Hematopoietic multipotent progenitor cell (in vitro differentiated cells): ENCODE measurements at places on chromosomes 13 and 19.

- DNase-seq, result no peak
Measured at GRCh38 chr19:34325981-34326787, 38.8 kb upstream of the GPI start.

DNA sequence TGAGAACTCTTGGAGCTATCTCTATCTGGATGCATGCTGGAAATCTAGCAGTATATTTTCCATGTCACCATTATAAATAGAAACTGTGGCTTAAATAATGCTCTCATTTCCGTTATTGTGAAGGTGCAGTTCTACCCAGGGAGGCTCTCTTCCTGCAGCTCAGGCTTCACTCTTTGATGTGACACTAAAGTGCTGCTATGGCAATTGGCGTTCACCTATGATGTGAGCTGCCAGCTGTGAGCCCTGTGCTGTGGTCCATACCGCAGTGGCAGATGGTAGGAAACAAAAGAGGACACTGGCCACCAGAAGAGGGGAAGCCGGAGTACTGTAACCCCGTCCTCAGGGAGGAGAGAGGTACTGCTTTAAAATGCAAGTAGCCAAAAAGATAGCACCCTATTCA, 40.6 kb upstream of the ZNF681 start:
- DNase-seq, result peak; percentile 7

DNA sequence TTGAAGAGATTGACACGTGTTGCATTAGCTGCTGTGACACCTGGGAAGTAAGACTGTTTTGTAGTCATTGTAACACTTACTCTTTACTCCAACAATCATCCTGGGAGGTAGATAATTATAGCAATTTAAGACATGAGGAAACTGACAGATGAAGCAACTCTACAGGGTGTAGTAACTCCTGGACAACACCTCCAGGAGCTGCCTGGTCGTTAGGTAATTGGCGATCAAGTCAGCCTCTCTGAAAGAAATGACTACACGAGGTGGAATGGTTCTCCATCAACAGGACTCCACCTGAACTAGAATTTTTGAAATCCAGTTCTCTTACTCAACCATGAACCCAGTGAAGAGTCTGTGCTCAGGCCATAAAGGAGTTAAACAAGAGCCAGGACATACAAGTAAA, 43.0 kb upstream of the LRCH1 start:
- no peak for DNase-seq

DNA sequence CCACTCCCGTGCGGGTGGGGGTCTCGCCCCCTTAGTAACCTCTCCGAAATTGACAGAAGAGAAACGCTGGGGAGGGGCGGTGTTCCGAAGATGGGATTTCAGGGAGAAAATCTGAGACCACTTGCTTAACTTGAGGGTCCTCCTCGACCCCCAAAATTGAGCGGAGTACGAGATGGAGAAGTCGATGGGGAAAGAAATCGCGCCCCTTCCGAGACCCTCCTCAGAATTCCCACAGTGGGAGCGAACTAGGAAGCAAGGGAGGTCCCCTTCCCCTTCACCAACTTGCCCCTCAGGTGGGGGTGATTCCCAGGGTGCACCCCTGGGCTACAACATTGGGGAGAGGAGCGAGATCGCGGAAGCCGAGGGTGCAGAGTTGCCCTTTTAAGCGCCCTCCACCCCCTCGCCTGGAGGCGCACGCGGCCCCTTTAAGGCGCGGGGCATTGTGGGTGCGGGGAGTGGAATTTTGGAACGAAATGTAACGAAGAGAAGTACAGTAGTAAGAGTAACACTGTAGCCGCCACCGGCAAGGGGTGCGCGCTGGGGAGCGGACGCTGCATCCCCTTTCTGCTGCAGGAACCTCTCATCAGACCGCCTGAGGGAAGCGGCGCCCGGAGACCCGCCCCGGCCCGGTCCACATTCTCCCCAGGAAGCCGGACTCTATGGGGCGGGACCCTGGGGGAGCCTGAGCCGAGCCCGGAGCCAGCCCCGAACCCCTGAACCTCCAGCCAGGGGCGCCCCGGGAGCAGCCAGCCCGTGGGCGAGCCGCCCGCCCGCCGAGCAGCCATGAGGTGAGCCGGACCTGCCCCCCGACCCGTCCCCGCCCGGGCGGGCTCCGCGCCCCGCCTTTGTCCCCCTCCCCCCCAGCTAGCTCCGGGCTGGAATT, at the start of gene VASP:
TSS of gene VASP (plus strand) at position 491 of the 883 bp plus-strand sequence. CDS start at position 784, 293 bp downstream.
- DNase-seq, result peak; percentile 90

- no peak for DNase-seq
Measured at GRCh38 chr19:5804516-5805461, at the start of gene NRTN. Gene NRTN (plus strand): TSS chr19:5805067. CDS start chr19:5824166, 19,099 bp downstream.

- no peak for DNase-seq
Measured at GRCh38 chr19:6590258-6590826, 608 bp downstream of the CD70 start.

- DNase-seq, result no peak
Measured at GRCh38 chr19:44644402-44645016, 799 bp downstream of the PVR start.

DNA sequence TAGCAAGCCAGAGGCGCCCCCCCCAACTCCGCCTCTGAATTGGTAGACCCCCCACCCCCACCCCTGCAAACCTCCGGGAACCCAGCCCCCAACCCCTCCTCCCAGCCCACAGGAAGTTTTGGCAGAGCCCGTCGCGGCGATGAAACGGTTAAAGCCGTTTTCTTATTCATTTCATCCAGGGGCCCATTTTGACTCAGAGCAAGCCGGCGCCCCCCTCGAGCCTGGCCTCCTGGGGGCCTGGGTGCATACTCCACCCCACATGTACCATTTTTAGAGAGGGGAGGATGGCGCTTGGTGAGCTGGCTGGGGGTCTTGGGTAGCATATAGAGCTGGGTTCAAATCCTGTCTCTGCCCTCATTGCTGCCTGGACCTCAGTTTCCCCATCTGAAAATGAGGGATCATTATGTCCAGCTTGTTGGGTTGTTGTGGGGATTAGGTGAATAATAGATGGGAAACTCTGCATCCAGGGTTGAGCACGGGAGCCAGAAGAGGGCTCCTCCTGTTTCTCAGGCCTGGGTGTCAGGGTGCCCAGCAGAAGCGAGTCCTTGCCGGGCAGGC, 7.9 kb upstream of the JUNB start:
- DNase-seq, result no peak

DNA sequence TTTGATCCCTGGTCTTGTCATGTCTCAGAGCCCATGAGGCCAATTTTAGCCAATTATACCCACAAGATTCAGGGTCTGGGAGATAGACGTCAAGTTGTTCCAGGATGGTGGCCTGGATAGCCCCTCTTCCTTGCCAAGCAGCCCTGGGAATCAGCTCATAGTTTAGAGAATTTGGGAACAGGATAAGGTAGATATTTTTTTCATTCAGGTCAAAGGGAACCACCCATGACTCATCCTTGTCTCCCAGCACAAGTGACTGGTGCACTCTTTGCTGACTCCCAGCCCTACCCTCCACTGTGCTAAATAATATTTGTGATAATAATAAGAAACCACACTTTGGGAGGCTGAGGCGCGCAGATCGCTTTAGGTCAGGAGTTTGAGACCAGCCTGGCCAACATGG, 17.1 kb upstream of the S1PR4 start:
- DNase-seq, result no peak

DNA sequence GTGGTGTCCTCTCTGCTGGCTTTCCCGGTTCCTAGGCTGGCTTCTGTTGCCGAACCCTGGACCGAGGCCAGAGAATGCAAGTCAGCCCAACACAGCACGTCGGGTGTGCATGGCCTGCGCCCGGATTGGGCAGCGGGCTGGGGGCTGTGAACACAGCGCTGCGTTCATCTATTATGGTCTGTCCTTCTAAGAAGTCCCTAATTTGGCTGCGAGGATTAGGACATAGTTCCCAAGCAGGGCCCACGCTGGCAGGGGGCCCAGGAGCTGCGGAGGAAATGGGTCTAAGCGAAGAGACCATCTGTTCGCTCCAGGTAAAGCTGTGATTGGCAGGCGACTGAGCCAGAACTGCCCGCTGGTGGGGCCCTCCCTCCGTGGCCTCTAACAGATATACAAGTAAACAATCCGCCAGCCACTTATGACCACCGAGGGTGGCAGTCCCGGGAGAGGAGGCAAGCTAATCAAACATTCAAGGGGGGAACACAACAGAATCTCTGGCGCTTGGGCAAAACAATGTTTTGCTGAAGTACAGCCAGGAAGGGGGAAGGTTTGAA, 6.0 kb downstream of the SYCE2 start:
- no peak for DNase-seq

DNA sequence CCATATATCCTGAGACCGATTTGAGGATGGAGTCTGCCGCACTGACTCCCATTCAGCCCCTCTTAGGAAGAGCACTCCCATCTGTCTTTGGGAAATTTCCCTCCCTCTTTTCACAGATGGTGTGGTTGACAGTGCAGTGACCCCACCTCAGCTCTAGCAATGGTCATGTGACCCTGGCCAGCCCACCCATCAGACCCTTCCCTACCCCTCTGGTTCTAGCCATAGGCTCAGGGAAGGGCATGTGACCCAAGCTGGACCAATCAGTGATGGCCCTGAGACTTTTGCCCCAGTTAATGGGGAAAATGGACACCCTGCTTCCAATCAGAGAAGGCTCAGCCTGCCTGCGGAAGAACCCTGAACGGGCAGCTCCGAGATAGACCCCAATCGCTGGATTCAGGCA, 26.3 kb downstream of the IL12RB1 start:
- DNase-seq, result no peak

DNA sequence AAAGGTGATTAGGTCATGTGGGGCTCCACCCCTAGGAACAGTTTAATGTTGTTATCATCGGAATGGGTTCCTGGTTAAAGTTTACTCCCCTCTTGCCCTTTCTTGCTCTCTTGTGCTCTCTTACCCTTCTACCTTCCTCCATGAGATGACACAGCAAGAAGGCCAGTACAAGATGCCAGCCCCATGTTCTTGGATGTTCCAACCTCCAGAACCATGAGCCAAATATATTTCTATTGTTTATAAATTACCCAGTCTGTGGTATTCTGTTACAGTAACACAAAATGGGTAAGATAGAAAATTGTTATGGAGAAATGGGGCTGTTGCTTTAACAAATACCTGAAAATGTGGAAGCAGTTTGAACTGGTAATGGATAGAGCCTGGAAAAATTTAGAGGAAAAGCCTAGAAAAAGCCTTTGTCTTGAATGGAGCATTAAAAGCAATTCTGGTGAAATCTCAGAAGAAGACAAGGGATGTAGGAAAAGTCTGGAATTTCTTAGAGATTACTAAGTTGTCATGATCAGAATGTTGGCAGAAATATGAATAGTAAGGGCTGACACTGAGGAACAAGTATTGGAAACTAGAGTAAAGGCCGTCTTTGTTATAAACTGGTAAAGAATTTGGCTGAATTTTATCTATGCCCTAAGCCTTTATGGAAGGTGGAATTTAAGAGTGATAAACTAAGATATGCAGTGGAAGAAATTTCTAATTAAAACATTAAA, 53.5 kb upstream of the TSC22D1 start:
- DNase-seq, result no peak
